ENCODE measurements at places on chromosomes 12 and 14.

- peak; percentile 70 for DNase-seq
These were observed 117.3 kb downstream of the BTG1 start for GRCh38 chr12:92028441-92028709.

GRCh38 chr14:100140452-100141078 lies 18.9 kb downstream of the DEGS2 start:
- no peak for DNase-seq

- peak; percentile 61 for DNase-seq
These were observed 145.2 kb upstream of the TMCC3 start for GRCh38 chr12:94795520-94795919.

GRCh38 chr12:6362403-6362802 lies 13.0 kb downstream of the SCNN1A start:
- no peak for DNase-seq

- DNase-seq, result no peak
These were observed 801.4 kb downstream of the FLRT2 start for GRCh38 chr14:86331341-86331740.

DNA sequence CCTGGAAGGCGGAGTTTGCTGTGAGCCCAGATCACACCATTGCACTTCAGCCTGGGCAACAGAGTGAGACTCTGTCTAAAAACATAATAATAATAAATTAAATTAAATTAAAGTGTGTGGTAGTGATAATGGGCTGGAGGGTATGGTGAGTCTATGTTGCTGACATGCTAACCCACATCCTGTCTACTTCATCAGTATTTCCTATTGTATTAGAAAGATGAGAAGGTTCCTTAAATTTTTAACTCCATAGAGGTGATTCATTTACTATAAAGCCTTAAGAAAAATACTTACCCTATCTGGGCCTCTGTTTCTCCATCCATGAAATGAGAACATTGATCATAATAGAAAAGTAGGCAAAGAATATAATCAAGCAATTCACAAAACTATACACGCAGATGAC lies 280.5 kb downstream of the FBXL14 start:
- no peak for DNase-seq

GRCh38 chr12:43337571-43338444 lies 214.2 kb downstream of the ADAMTS20 start:
- no peak for DNase-seq

GRCh38 chr14:43591776-43592175 lies 915.3 kb downstream of the FSCB start:
- DNase-seq, result no peak

GRCh38 chr12:43287706-43288383 lies 264.2 kb downstream of the ADAMTS20 start:
- peak; percentile 52 for DNase-seq

DNA sequence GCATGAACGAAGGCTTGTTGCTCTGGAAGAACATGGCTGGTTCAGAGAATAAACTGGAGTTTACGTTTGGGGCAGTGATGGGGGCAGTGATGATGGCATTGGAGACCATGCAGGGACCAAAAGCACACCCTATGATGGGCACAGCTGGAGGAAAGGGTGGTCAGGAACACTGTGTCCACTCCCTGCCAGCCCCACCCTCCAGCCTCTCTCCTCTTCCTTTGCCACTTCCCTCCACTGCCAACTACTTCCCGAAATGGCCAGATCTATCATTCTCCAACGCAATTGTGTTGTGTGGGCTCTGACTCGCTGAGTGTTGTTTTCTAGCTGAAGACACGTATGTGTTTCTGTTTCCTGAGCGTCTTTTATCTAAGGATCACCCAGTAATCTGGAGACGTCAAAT lies 39.3 kb upstream of the GSG1 start:
- no peak for DNase-seq

- no peak for DNase-seq
These were observed 11.1 kb upstream of the CNTN1 start for GRCh38 chr12:40681148-40681547.

DNA sequence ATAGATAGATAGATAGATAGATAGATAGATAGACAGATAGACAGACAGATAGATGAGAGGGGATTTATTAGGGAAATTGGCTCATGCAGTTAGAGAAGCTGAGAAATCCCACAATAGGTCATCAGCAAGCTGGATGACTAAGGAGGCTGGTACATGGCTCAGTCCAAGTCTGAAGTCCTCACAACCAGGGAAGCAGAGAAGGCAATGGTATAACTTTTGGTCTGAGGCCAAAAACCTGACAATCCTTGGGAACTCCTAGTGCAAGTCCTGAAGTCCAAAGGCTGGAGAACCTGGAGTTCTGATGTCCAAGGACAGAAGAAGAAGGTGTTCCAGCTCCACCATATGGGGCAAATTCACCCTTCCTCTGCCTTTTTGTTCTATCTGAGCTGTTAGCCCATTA lies 517.6 kb upstream of the ATP2B1 start:
- no peak for DNase-seq

- peak; percentile 75 for DNase-seq
These were observed 278.3 kb downstream of the DPF3 start for GRCh38 chr14:72615451-72616121.

- DNase-seq, result no peak
These were observed 4.9 kb downstream of the TMEM121 start for GRCh38 chr14:105531088-105531893.
